ENCODE measurements at places on chromosomes 2 and 18.

DNA sequence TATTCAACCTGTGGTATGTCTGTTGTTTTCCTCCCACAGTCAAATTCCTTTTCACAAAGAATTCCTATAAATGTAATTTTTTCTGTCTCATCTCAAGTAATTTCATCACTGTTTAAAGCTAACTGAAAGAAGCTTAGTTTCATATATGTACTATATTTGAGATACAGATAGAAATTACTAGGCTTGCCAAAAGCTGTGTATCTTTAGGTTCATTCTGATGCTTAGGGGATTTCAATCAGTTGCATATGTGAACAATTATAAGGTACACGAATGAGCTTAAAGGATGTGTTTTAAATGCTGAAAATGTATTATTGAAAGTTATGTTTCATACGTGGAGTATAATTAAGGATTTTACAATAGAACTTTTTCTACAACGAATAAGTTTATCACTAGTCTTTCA is 59.2 kb upstream of the DSG1 start:
- no peak for DNase-seq

- no peak for DNase-seq
Measured at GRCh38 chr2:3170792-3171455, 206.7 kb downstream of the EIPR1 start.

- no peak for DNase-seq
Measured at GRCh38 chr2:102843764-102844443, 82.1 kb downstream of the TMEM182 start.

GRCh38 chr2:102013206-102014040 is 21.7 kb downstream of the IL1R2 start:
- no peak for DNase-seq

- no peak for DNase-seq
Measured at GRCh38 chr18:76573325-76574025, 78.4 kb upstream of the ZNF516 start.

DNA sequence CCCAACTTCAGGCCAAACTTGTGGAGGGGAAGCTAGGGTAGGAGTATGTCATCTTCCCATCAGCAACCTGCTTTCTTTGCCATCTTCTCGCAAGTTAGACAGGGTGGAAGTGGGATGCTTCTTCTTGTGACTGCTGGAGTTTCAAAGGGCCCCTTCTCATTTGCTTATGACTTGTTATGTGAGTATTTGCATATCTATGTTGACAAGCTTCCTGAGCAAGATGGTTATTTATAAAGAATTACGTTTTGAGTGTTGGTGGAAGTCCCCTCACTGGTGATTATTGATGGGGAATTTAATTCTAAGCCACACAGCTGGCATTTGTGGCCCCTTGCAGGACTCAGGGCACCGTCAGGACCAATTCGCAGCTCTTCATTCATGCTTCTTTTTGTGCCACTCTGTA is 791.0 kb downstream of the LRRTM4 start:
- DNase-seq: no peak

GRCh38 chr2:60515721-60516226 is 37.7 kb downstream of the BCL11A start:
- no peak for DNase-seq

GRCh38 chr2:181790716-181791649 is 100.5 kb upstream of the ITPRID2 start:
- peak; percentile 7 for DNase-seq

- no peak for DNase-seq
Measured at GRCh38 chr2:53944542-53944941, 26.3 kb downstream of the PSME4 start.

- DNase-seq: no peak
Measured at GRCh38 chr2:173521450-173522192, 166.9 kb downstream of the CDCA7 start.

- DNase-seq: no peak
Measured at GRCh38 chr2:237283131-237283928, 130.6 kb downstream of the COL6A3 start.

- DNase-seq: no peak
Measured at GRCh38 chr2:130878316-130878715, 41.6 kb downstream of the ARHGEF4 start.

- no peak for DNase-seq
Measured at GRCh38 chr2:158443606-158444005, 12.9 kb downstream of the CCDC148 start.

DNA sequence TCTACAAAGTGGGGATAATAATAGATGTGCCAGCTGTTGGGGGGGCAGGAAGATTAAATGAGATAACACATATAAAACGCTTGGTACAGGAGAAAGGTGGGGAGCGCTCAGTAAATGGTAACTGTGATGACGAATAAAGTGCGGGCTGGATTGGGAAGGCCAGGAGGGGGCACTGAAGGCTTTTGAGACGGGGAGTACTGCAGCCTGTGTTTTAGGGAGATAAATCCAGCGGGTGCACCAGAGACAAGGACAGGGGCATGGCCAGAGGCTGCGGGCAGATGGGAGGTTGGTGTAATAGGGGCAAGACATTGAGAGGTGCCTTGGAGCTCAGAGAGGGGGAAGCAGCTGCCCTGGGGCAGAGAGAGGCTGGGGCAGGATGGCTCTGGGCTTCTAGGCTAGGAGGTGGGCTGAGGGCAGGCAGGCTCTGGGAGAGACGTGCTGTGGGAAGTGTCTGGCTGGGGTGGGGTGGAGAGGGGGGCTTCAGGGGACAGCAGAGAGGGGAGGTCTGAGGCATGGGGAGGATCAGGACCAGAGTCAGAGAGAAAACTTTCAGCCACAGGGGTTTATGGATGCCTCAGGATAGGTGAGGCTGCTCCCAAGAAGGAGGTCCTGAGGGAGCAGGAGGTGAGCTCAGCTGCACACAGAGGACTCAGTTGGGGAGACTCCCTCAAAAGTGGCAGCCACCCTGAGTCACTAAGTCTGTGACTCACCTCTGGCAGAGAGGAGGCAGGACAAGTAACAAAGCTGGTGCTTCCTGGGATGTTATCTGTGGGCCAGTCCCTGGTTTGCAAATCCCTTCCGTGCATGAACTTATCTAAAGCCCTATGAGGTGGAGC is 18.8 kb downstream of the TEX44 start:
- no peak for DNase-seq

- DNase-seq: no peak
Measured at GRCh38 chr2:29920631-29921559, 491 bp downstream of the ALK start.

GRCh38 chr18:76053551-76053950 is 441.5 kb downstream of the ZNF516 start:
- no peak for DNase-seq

DNA sequence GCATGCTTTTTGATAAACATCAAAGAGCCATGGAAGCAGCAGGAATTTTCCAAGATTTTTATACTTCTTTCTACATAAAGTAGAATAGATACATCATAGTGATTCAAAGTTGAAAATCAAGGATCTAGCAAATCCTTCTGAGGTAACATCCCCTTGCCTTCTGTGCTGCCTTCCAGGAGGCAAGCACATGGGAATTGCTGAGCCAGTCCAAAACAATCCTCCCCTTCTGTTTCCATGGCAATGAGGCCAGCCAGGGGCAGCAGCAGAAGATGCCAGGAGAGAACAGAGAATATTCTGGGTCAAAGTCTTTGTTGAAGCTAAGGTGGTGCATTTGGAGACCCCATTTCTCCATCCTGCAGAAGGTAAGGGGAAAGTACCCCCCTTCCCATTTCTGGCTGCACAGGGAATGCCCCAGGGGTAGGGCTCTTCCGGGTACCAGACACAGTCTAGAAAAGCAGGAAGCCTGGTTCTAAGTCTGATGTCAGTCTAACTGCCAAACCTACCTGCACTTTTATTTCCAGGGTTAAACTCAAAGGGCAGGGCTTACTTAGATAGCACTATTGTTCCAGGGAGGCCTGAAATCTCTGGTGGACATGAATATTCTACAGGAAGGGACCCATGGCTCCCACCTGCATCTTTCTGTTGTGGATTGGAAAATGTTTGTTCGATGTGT is 22.1 kb downstream of the CENPA start:
- no peak for DNase-seq

DNA sequence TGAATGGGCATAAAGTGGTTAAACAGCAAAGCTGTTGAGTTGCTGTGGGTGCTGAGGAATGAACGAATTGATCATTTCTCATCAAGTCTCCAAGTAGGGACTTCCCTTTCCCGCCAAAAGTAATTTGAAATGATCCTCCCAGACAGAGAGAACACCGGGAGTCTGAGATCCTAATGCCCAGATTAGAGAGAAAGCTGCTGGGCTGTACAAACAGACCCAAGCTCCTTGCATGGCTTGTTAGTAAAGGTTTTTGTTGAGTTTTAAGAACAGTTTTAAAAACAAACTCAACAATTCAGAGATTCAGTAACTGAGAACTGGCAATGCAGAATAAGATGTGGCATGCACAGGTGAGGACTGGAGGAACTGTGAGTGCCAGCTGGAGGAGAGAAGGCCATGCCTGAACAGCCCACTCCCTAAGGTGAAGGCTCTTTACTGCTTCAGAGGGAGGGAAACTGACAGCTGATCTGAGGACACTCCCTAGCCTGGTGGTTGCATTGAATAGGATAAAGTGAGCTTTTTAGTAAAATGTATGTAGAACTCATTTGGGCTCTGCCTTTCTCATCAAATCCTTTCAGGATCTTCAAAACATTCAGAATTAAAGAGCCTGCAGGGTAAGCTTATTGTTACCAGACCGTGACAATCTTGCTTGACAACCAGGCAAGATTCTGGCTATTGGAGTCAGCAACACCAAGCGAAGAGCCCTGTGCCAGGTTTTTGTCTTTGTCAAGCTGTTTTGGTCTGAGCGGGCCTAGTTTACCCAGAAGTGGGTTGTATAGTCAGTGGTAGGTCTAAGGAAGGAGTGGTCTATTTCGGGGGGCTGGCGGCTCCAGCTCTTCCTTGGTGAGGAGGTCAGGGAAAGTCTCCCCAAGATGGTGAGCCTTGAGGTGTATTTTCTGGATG is 63.2 kb upstream of the IGFBP5 start:
- DNase-seq: no peak

- DNase-seq: no peak
Measured at GRCh38 chr2:68877079-68877772, 6.0 kb upstream of the BMP10 start.

DNA sequence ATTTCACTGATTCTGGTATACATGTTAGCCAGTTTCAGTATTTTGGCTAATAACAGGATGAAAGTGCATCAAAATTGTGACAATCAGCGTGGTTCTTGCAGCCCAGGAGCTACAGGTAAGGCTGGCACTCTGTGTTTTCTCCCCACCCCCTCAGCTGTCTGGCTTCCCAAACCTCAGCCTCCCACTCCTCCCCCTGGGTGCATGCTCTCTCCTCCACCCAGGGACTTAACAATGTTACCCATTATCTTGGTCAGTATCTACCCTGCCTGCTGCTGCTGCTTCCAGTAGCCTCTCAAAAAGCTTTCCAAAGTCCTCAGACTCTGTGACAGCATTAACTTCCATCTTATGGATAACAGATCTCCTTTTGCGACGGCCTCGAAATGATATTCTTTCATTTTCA is 41.0 kb downstream of the TRABD2A start:
- DNase-seq: no peak

GRCh38 chr2:240799033-240799820 is 20.8 kb downstream of the KIF1A start:
- DNase-seq: no peak

- no peak for DNase-seq
Measured at GRCh38 chr2:31404827-31405226, 9.7 kb downstream of the XDH start.

DNA sequence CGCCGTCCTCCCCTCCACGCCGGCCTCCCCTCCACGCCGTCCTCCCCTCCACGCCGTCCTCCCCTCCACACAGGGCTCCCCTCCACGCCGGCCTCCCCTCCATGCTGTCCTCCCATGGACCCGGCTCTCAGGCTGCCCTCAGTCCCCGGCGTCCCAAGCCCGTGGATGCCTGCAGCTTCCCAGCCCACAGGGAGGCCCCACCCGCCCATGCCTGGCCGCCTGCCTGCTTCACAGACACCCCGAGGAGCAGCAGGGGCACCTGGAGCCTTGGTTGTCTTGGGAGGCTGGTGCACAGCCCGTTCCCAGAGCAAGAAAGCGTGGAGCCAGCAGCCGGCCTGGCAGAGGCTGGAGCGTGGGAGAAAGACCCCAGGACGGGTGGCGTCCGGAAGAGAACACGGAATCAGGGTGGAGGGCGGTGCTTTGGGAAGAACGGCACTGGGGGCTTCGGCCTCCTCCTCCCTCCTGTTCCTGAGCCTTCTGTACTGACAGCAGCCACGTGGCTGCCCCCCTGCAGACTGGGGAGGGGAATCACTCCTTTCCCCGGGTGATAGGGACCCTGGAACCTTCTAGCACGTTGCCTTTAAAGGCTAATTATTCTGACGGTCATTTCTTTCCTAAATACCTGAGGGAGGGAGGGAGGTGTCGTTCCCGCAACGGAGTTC is 26.2 kb upstream of the KCNG2 start:
- no peak for DNase-seq

GRCh38 chr2:128732976-128733431 is 414.3 kb upstream of the HS6ST1 start:
- DNase-seq: no peak

GRCh38 chr2:241886840-241887447 is 17.4 kb downstream of the RTP5 start:
- no peak for DNase-seq

- no peak for DNase-seq
Measured at GRCh38 chr2:232652505-232652851, 19.1 kb downstream of the EFHD1 start.

- no peak for DNase-seq
Measured at GRCh38 chr18:56000041-56000440, 412.0 kb upstream of the TCF4 start.

GRCh38 chr2:230447455-230448451 is 31.8 kb downstream of the SP100 start:
- DNase-seq: no peak

- DNase-seq: no peak
Measured at GRCh38 chr2:200049086-200049485, 93.7 kb downstream of the MAIP1 start.

DNA sequence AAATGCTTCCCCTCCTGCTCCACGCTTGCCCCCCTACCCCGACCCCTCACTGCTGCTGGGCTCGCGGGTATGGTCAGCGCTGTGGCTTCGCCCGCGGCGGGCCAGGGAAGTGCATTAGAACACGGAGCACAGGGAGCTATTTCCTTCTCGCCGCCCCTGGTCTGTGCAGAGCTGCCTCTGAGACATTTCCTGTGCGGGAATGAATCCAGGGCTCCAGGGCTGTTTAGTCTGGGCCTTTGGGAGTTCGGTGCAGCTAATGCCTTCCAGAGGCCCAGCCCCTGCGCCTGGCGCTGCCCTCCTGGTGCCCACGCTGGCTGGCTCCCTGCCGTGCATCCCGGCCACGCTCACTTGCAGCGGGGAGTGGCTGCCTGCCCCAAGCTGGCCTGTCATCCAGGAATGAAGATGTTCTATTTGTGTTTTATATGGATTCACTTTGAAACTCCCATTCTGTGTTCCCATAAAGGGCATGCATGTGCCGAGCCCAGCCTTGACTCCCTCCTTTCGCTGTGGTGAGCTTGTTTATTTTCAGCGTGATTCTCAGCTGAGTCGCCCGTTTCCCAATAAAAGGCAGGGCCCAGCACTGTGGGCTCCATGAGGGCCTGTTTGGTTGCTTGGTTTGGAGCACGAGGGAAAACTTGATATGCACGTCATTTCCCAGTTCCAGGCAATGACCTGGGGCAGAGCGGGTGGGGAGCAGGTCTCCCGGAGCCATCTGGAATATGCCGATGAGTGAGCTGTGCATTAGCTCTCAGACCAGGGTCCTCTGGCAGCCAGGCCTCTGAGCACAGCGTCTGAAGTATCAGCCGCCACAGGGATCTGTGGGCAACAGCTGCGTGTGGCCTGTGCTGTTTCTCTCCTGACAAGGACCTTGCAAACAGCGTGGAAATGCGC is 42.7 kb downstream of the SH3RF3 start:
- no peak for DNase-seq

GRCh38 chr2:186822323-186822722 is 26.6 kb downstream of the ZSWIM2 start:
- DNase-seq: no peak

GRCh38 chr2:202965810-202966460 is 48.7 kb upstream of the NBEAL1 start:
- DNase-seq: peak; percentile 4

All from activated CD4-positive, alpha-beta T cell treated with anti-CD3 and anti-CD28 coated beads, Interleukin-2, amount 50 U/mL, for 24 hours (primary cell).